ENCODE measurements at places on chromosomes 6 and 20. TPM values are rescaled to one million over a fixed set of nuclear protein-coding genes. Genes with fewer than 3 reads are reported as not detected.

ZNF343 gene
- 8.6 TPM for total RNA-seq

GRCh38 chr6:44539701-44540355 lies 152.3 kb downstream of the CDC5L start:
- DNase-seq, result no peak

- DNase-seq, result no peak
Observed at GRCh38 chr6:4698901-4699659, 77.1 kb upstream of the CDYL start.

GRCh38 chr6:96156425-96156824 lies 140.7 kb downstream of the FUT9 start:
- DNase-seq, result no peak

- DNase-seq, result no peak
Observed at GRCh38 chr6:82015526-82015925, 232.0 kb downstream of the IBTK start.

DNA sequence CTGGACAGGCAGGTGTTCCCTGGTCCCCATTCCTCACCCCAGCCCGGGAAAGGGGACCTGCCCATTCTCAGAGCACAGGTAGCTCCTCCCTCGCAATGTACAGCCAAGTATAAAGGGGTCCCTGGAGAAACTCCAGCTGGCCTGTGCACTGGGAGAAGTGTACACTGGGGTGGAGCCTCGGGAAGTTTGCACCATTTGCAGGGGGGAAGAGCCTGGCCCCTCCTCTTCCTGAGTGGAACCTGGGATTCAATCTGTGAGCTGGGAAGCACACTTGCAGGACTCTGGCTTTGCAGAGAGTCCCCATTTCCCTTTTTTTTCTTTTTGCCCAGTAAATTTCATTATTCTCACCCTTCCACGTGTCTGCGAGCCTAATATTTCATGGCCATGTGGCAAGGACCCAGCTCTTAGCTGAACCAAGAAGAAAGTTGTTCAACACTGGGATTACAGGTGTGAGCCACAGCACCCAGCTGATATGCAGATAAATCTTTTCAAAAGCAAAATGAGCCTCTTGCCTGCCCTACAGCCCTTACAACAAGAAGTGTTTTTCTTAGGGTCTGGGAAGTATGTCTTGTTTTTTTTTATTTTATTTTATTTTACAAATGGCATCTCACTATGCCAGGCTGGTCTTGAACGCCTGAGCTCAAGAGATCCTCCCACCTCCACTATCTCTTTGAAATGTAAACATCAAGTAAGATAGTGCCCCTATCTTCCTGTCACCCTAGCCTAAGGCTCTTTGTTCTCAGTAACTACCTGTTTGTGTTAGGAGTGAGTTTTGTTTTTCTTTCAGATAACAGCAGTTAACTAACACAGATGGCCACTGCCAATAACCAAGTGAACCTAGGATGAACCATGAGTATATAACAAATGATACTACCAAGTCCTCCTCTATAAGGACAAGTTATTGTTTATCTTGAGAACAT lies 9.3 kb upstream of the RNGTT start:
- no peak for DNase-seq

BEND6 gene
- total RNA-seq, result 1.6 TPM
